ENCODE measurements at places on chromosomes 3 and 15.

DNA sequence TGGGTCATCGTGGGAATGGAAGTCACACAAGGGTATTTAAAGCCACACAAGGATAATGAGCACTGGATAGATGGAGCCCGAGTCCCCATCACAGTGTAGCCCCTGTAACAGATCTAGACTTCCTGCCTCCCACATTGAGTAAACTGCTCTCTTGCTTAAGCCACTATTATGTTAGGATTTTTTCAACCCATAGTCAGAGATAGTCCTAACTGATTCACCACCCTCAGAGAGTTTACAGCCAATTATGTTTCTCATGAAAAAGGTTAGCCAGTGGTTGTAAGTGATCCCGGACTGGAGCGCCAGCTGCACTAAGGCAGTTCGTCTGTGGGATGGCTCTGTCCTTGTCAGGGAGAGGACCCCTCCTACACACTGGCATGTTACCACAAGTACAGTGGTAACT, 77.0 kb downstream of the KLF13 start:
- DNase-seq: no peak

DNA sequence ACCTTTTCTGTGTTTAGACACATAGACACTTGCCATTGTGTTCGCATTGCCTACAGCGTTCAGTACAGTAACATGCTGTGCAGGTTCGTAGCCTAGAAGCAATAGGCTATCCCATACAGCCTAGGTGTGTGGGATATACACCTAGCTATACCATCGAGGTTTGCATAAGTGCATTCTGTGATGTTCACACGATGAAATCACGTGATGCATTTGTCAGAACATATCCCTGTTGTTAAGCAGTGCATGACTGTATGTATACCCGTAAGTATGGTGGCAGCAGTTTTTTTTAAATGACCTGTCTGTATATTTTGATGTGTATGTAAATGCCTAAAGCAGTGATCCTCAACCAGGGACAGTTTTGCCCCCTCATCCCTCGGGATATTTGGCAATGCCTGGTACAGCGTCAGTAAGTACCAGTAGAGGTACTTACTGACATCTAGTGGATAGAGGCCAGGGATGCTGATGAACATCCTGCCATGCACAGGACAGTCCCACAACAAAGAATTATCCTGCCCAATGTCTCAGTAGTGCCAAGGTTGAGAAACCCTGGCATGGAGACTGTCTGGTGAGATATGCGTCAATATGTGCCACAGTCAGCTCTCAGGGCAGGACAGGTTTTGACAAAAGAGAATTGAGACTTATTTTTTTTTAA, 129.1 kb downstream of the HCN4 start:
- no peak for DNase-seq

- DNase-seq: no peak
Observed at GRCh38 chr3:192249516-192249915, 477.8 kb downstream of the FGF12 start.

GRCh38 chr3:40584625-40585189, 59.9 kb downstream of the ZNF621 start:
- peak; percentile 91 for DNase-seq

DNA sequence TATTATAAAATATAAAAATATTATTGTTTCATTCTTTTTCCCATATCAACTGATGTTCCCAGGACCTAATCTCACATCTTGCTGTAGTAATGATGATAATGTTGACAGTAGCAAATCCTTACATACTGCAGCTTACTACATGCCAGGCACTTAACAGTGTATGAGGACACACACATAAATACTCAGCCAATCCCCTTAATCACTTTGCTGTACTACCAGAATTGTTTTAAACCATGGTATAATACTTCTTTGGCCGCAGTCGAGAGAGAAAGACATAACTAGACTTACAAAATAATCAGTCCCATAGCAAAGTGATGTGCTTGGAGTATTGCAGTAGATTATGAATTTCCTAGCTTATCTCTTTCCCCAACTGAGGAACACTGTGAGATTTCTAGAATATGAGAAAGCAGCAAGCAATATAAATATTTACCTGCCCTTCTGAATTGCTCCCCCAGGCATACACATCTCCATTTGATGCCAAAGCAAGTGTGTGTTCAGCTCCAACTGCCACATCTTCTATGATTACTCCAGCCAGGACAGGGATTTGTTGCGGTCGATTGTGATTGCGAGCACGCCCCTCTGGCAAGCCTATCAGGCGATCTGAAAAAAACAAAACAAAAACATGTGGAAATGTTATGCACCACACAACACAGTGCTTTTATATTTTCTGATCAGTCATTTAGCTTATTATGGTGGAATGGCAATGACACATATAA, 33.0 kb downstream of the FBXL22 start:
- DNase-seq: no peak
